Stimulated activated CD4-positive, alpha-beta T cell treated with anti-CD3 and anti-CD28 coated beads, Interleukin-12 subunit alpha, Interleukin-12 subunit beta, amount 100 ng/mL, for 4 hours (primary cell): ENCODE measurements at places on chromosomes 1 and 21.

DNA sequence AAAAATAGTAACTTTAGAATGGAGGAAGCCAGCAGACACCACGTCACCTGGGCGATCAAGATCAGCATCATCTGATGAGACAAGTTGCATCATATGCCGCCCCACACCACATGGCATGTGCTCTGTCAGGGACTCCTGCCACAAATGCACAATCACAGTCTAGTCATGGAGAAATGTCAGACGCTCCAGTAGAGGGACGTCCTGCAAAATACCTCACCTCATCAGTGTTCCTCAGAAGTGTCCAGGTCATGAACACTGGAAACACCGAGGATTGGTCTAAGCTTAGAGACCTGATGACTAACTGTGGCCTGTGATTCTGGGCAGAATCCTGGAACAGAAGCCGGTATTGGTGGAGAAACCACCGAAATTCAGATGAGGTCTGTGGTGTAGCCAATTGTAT, 14.3 kb downstream of the ADARB1 start:
- DNase-seq: no peak

- DNase-seq: no peak
Measured at GRCh38 chr1:180805316-180805715, 107.4 kb upstream of the KIAA1614 start.

GRCh38 chr1:210298936-210299335, 29.8 kb upstream of the HHAT start:
- DNase-seq: no peak

DNA sequence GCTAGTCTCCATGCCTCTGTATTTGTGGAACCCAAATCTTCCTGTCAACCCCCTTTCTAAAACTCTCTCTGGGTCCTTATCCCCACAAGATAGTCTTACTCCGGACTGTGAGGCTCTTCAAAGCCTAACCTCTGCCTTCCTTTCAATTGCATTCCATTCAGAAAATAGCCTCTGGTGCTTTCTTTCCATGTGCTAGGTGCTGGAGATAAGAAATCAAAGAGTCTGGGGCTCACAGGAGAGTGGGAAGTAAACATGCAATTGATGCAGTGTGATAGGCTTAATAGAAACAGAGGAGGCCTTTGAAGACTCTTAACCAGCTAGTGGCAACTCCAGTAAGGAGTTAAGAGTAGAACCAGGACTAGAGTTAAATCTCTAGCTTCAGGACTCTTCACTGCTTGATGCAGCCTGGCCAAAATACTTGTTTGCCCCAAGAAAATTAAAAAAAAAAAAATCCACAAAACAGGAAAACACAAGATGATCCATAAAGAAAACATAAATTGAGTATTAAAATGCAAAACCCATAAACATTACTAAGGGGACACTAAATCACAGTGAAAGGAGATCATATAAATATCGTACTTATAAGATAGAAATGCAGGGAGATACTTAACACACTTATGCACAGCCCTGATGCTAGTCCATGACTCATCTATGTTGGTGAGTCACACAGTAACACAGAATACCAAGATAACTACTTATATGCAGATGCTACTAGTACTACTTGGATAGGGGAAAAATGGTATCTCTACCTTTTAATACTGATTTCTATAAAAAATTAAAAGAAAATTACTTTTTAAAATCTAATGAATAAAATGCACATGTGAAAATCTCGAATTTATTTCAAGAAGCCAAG, 341.5 kb downstream of the KCNH1 start:
- DNase-seq: no peak

DNA sequence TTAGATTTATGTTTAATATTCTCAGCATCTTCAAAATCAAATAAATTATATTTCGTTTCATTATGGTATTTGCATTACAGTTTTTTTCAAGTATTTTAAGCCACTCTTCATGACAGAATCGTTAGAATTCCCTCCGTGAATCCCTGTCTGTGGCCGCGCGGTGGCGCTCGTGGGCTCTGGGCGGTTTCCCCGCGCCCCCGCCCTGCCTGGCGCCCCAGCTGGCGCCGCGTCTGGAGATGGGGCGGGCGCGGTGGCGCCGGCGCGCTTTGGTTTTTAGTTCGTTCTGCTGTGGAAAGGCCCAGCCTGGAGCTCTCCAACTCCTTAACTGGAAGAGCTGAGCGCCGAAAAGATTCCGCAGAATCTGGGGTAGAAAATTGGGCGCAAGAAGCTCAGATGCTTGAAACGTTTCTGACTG, 25.7 kb downstream of the PRMT2 start:
- DNase-seq: no peak

DNA sequence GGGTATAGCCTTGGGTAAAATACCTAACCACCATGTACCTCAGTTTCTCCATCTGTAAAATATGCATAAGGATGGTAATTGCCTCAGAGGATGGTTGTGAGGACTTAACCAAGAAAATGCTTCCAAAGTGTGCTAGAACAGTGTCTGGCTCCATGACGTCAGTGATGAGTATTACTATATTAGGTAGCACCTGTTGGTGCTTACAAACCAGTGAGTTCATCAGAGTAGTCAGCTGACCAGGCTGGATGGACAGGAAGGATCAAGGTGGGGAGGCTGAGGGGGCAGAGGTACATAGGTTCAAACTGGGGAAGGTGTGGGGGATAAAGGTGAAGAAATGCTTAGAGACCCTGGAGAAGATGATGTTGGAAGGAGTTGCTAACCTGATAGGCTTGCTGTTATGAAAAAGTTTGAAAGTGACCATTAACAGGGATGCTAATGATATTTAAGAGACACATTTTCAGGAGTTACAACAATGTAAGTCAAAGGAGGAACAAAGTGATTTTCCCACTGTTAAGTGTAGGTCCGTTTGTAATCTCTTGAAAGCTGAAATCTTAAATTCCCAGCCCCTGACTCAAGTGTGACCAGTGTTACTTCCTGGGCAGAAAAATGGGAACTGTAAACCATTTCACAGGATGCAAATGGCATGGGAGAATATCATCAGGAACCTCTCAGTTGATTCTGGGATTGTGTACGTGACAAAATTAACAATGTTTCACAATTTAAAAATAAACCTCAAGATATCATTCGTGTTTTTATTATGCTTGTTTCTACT, 4.4 kb downstream of the NTPCR start:
- no peak for DNase-seq

DNA sequence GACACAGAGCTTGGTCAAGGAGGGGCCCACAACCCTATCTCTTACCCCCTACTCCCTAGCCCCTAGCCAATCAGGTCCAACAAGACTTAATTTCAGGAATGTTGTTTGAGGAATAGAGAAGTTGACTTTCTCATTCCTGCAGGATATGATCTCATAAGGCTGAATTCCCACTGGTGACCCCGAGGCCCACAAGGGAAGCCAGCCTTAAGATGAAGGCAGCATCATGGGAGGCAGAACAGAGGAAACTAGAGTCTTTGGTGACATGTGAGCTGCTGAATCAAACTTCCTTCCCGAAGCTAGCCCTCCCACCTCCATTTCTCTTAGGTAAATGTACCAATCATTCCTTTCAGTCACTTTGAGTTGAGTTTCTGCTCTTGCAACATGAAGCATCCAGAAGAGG, 9.1 kb upstream of the PDIK1L start:
- no peak for DNase-seq

GRCh38 chr1:168893359-168893801, 164.4 kb upstream of the DPT start:
- DNase-seq: no peak

DNA sequence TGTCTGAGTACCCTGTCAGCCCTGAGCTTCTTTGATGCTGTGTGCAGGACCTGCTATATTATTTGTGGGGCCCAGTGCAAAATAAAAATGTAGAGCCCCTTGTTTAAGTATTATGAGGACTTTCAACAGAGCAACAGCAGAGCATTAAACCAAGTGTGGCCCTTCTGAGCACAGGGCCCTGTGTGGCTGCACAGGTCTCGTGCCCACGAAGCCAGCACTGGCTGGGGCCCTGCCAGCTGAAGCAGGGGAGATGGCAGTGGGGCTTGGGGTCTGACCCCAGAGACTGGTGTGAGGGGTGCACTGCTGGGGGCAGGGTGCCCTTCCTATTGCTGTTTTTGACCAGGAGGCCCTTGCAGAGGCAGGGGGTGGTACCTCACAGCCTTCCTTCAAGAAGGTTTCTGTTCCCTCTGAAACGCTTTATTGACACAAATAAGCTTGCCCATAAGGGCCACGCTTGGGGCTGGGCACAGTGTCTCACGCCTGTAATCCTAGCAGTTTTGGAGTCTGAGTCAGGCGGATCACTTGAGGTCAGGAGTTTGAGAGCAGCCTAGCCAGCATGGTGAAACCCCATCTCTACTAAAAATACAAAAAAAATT, 2.2 kb upstream of the SEMA4A start:
- no peak for DNase-seq

- peak; percentile 32 for DNase-seq
Measured at GRCh38 chr1:36285443-36286101, 20.6 kb upstream of the SH3D21 start.

DNA sequence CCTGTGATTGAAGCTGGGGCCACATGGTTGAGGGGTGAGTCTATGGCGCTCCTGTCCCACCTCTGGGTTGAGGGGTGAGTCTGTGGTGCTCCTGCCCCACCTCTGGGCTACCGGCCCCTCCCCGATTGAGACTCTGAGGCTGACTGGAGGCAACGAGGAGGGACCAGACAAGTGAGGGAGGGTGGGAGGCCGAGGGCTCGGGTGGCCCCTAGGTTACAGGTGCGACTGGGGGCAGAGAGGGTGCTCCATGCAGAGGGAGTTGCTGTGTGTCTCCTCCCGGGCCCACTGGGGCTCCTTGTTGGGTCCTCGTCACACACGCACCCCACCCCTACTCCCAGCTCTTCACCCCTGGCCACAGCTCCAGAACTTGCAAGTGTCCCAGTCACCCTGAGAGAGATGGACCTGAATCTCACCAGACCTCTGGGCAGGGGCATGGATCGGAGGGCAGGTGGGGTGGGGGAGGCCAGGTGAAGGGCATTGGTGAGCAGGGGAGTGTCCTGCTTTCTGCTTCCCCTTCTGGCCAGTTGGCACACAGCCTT, 12.8 kb downstream of the LDLRAP1 start:
- DNase-seq: no peak

GRCh38 chr21:16372586-16372985, 642.8 kb downstream of the USP25 start:
- no peak for DNase-seq

GRCh38 chr1:170290991-170291390, 145.2 kb downstream of the NTMT2 start:
- no peak for DNase-seq

DNA sequence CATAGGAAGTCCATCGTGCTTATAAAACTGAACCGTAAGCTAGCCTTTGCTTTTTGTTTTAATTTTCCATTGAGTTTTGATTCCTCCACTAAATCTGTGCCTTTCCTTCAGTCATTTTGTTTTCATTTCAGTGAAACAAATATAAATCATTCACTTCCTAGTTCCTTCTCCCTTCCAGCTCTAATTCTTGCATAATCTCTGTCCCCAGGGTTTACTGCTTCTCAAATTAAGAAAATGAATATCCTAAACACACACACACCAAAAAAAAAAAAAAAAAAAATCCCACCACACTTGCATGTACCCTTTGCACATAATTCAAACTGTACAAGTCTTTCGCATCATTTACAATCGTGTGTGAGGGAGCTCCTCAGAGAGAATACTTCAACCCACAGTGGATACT, 6.8 kb downstream of the KCNH1 start:
- DNase-seq: no peak

DNA sequence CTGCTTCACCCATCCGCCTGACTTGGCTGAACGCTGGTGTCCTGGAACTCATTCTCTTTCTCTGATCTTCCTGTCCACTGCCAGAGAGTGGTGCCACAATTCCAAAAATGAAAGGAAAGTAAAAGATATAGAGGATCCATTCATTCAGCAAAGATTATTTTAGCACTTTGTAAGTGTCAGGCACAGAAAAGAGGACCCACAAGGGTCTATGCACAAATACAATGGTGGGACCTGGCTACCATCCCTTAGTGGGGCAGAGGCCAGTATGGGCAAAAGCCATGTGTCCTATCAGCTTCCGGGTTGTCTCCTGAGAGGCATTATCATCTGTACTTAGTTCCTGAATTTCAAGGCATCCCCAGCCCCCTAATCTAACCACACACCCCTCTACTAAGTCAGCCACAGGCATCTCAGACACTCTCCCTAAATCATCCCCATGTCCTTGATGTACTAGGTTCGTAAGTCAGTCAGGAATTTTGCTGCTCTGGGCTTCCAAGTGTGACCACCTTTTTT, 19.0 kb downstream of the SSR2 start:
- no peak for DNase-seq

- DNase-seq: no peak
Measured at GRCh38 chr21:25560271-25560685, 47.0 kb downstream of the MRPL39 start.

DNA sequence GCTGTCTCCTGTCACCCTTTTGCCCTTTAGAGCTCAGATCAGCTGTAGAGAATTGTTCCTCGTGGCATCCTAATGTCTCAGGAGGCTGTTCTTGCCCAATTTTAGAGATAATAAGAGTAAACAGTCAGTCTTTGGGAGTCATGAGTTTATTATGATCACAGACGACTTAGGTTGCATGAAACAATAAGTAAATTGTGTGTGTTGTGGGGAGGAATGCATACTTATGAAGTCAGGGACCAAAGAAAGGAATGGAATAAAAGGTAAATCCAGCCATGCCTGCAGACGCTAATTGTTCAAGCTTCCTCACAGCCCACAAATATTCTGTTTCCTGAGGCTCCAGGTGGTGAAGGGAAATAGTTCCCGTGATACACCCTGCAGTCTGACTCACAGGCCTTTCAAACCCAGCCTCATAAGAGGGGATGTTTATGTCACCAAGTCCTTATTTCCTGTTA, 897 bp downstream of the EPHX4 start:
- DNase-seq: no peak

GRCh38 chr1:184002071-184002470, 35.5 kb downstream of the COLGALT2 start:
- no peak for DNase-seq

DNA sequence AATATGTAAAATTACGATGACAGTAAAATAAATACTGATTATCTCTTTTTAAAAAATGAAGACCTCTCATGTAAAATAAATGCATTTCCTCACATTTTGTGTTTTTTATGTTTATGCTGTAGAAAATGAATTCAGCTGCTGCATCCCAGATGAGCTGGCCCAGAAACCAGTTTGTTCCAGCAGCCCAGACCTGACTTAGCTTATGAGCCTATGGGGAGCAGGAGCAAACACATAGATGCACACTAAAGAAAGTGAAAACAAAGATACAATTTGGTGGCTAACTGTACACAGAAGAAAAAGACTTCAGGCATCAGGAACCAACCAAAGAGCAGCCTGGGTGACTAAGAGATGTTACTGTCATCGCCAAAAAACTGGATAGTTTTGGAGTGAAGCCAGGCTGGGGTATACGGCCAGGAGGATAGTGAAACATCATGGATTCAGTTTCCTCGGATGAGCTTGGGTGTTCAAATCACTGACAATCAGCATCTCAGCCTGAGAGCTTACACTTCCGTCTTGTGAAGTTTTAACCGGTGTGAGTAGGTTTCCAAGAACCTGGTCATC, 113.9 kb upstream of the BACE2 start:
- DNase-seq: no peak

- no peak for DNase-seq
Measured at GRCh38 chr1:231383159-231383860, 38.8 kb downstream of the EGLN1 start.

- DNase-seq: no peak
Measured at GRCh38 chr1:28097100-28097472, 8.7 kb upstream of the EYA3 start.

GRCh38 chr1:21331752-21332478, 41.7 kb upstream of the ECE1 start:
- no peak for DNase-seq

- DNase-seq: no peak
Measured at GRCh38 chr1:87880764-87881163, 552.1 kb downstream of the LMO4 start.
